ENCODE measurements at places on chromosomes 13 and 19.

GRCh38 chr13:22091971-22092300 lies 421.1 kb downstream of the FGF9 start:
- no peak for DNase-seq

GRCh38 chr19:16901491-16902175 lies 12.8 kb downstream of the F2RL3 start:
- DNase-seq: no peak

DNA sequence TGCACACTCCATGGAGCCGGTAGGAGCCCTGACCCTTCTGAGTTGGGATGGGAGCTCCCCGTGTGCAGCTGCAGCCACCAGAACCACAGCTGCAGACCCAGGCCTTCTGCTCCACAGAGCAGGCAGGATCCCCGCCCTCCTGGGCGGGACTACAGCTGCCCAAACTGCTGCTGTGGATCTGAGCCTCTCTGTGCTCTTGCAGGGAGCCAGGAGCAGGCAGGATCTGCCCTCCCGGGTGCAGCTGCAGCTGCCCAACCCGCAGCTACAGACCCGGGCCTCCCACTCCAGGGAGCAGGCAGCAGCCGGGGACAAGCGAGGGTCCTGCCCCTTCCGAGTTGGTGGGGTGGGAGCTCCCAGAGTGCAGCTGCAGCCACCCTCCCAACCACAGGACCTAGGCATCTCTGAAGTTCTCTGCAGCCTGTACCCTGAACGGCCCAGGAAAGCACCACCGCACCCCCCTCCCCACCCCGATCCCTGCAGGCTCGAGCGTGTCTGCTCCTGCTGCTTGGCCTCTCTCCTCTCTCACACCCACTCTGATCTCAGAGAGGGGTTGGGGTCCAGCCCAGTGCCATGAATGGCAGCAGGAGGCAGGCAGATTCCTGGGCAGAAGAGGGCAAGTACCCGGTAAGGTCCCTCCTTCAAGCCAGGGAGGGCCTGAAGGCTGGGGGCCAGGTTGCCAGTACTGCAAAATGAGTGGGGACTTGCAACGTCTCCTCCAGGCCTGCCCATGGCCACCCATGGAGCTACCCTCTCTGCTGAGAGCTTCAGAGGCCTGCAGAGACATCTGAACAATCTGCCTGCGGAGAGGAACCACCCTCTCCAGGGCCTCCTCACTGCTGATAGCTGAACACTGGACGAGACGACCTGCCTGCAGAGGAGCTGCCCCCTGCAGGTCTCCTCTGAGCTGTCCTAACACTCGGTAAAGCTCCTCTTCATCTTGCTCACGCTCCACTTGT lies 16.4 kb upstream of the EMP3 start:
- DNase-seq: no peak

DNA sequence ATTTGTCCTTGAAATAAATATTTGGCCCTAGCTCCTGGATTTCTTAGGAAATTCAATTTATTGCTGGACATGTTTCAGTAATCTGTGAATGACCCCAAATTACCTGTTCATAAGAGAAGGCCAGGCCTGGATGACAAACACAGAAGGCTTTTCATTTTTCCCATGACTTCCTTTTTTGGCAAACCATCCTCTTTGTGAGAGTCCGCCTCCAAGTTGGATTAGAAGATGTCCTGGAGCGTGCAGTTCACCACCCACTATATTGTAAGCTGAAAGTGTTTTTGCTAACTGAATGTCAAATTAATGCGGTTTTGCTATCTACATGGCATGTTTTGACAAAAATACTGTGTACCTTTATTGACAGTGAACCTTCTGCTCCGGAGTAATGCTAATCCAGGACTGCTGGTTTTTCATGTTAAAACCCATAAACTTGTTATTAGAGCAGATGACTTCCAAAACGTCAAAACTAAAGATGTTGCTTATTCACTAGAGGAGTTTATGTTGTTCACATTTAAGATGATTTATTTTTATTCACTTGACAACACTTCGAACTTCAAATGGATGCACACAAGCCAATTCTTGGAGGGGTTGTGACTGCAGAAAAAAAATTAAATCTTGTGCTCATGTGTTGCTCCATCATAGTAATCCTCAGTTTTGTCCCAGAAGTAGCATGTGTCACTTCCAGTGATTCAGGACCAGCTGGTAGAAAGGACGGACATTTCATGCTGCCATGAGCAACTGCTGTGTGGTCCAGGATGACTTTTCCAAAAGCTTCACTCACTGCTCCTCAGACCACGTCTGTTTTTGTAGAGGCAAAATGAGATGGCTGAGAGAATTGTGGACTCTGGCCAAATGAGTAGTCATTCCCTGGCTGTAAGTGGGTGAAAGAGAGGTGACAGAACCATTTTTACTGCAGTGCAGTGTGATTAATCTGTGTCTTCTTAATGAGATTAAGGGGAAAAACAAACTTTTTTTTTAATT lies 71.0 kb downstream of the ITGBL1 start:
- DNase-seq: no peak

- peak; percentile 26 for DNase-seq
These were observed 426 bp downstream of the MYO9B start for GRCh38 chr19:17075864-17076542.

DNA sequence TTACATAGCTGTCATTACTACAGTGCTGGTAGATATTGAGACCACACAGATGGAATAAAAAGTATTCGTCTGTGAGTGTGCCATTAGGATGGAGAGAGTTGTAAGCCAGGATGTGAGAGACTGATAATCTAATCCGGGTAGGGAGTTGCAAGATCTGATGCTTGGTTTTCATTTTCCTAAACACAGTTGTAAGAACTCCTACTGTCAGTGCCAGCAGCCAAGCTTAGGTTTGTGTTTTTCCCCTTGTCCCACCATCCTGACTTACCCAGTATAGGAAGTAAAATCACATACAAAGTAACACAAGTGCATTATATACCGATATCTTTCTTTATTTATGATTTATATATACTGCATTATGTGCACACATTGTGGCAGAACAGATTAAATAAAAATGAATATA lies 726.4 kb upstream of the PCDH20 start:
- DNase-seq: no peak

DNA sequence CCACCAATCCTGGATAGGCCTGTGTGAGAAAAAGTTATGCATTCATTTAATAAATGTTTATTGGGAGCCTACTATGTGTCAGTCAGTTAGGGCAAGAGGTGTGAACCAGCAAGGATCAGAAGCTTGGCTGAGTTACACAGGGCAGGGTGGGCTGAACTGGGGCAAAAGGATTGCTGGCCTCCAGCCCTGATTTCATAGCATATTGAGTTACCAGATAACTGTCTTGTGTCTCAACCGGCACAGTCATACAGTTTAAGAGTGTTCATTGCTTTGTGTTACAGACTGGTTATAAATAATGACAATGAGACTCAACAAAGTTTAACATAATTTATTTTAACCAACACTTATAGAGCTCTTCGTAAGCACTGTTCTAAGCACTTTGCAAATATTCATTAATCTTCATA lies 253.8 kb downstream of the DLEU7 start:
- DNase-seq: no peak

- DNase-seq: no peak
These were observed 77.0 kb downstream of the ZNF536 start for GRCh38 chr19:30449078-30449590.

- DNase-seq: no peak
These were observed 51.5 kb downstream of the BICRA start for GRCh38 chr19:47660435-47660832.
